ENCODE measurements at places on chromosomes 2 and 18.

DNA sequence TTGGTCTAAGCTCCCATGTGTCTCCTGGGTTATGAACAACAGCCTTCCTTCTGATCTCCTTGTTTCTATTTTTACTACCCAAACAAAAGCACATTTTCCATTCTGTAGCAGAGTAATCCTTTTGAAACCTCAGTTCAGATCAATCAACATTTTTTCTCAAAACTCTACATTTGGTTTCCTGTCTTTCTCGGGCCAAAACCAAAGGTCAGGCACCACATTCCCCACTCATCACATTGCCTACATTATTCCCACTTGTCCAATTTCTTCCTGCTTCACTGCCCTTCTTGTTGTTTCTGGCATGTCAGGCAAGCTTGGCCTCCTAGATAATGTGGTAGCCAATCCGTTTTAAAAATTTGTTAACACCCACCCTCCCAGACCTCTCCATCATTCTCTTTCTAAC is 196.8 kb downstream of the PPP1R1C start:
- no peak for DNase-seq

GRCh38 chr2:275466-275865 is 10.7 kb downstream of the ACP1 start:
- DNase-seq: no peak

GRCh38 chr2:240138254-240138984 is 2.0 kb downstream of the OTOS start:
- DNase-seq: no peak

- DNase-seq: no peak
Observed at GRCh38 chr18:36808681-36809080, 20.1 kb downstream of the TPGS2 start.

- no peak for DNase-seq
Observed at GRCh38 chr2:165618806-165619205, 149.3 kb downstream of the CSRNP3 start.

Data from natural killer cell treated with Interleukin-12 subunit alpha and Interleukin-12 subunit beta and Interleukin-15 and Interleukin-18, amount 100 ng/mL, for 72 hours (primary cell).